Breast epithelium (tissue), 4 donors: ENCODE measurements at places on chromosomes 12 and 14.

- H3K27ac ChIP-seq, result no peak overlapping the region
- no peak for DNase-seq
- no peaks in the 10 kb centered on the region for H3K27me3 ChIP-seq
- H3K36me3 ChIP-seq, result no peaks in the 10 kb centered on the region
- H3K4me3 ChIP-seq, result no peak overlapping the region
Observed at GRCh38 chr14:57519043-57519442, 25.4 kb upstream of the CCDC198 start.

DNA sequence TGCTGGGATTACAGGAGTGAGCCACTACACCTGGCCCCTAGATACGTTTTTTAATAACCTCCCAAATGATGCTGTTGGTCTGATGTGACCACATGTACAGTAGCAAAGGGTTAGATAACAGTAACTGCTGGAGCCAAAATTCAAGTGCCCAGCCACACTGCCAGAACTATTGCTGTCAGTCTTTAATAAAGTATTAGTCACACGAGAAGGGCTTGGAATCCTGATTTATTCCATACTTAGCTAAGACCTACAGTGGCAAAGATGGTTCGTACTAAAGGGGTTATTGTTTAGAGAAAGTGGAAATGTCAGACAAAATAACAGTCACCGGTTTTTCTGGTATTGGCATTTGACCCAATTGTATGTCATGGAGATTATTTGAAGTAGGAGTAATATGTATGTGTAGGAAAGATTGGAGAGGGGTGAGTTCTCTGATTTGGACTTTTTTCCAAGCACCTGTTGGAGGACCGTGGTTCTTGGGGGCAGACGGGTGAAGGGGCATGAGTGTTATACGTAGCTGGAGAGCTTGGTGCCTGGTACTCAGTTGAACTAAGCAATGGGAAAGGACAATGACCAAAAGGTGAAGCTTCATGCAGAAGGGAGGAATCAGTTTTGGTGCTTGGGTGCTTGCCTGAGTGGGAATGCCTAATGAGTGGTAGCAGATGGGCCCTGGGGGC lies 9.7 kb downstream of the TUBA1C start:
- no peak for DNase-seq
- H3K4me3 ChIP-seq, result no peak overlapping the region
- no peaks in the 10 kb centered on the region for H3K36me3 ChIP-seq
- no peaks in the 10 kb centered on the region for H3K27me3 ChIP-seq
- H3K27ac ChIP-seq, result no peak overlapping the region

DNA sequence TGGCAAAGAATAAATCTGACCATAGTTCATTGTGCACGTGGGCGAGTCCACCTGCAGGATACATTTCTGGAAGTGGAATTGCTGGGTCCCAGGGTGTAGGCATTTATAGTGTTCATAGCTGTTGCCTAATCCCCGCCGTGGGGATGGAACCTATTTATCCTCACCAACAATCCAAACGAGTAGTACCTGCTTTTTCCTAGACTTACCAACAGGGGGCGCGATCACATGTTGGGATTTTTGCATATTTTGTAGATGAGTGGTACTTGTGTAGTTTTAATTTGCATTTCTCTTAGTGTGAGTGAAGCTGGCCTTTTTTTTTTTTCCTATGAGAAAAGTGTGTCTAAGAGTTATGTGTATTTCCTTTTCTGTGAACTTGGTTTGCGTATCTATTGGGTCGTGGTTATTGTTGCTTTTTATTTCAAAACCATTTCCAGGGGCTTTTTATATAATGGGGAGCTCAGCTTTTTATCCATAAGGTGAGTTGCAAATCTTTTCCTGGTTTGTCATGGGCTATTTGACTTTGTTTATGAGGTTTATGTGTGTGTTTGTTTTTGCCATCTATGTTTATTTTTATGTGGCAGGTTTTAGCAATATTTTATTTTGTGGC lies 67.2 kb downstream of the CCDC92 start:
- no peak overlapping the region for H3K27ac ChIP-seq
- H3K4me1 ChIP-seq, result no peaks in the 10 kb centered on the region
- no peaks in the 10 kb centered on the region for H3K36me3 ChIP-seq
- H3K27me3 ChIP-seq, result no peaks in the 10 kb centered on the region
- no peak for DNase-seq

DNA sequence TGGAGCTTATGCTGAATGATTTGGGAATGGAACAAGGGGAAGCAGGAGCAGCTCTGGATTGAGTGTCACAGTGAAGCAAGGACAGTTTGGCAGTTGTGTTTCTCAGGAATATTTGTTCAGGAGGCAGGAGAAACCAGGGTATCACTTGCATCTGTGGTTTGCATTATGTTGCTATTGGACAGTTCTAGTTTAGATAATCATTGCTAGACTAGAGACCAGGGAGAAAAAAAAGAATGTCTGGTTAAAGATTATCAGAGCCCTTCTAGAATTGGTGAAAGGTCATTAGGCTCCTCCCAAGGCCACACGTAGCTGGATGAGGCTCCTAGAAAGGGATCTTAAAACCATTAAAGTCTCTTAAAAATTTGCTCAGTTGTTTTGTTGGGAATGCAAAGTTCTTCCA lies 17.0 kb upstream of the SRSF5 start:
- H3K27ac ChIP-seq, result no peak overlapping the region
- no peaks in the 10 kb centered on the region for H3K27me3 ChIP-seq
- H3K4me3 ChIP-seq, result no peak overlapping the region
- H3K36me3 ChIP-seq, result no peaks in the 10 kb centered on the region

DNA sequence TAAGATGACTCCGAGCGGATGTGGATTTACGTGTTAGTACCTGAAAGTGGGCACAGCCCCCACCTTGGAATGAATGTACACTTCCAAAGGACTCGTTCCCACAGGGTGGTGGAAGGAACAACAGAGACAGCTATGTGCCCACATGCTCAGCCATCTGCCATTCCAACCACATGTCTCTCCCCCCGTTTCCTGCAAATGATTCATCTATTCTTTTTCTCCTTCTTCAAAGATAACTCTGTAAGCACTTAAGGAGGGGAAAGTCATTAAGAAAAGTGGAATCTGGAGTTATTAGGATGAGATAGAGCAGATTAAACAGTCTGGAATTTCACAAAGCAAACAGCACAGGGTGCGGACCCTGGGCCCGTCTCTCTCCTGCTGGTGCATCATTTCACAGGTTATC lies 18.5 kb upstream of the DUSP6 start:
- no peak for DNase-seq
- no peaks in the 10 kb centered on the region for H3K36me3 ChIP-seq
- no peak overlapping the region for H3K4me3 ChIP-seq

GRCh38 chr14:99255621-99256482 lies 16.1 kb downstream of the BCL11B start:
- no peaks in the 10 kb centered on the region for H3K36me3 ChIP-seq
- no peak for DNase-seq
- H3K4me1 ChIP-seq, result no peaks in the 10 kb centered on the region
- H3K4me3 ChIP-seq, result no peak overlapping the region
- peaks cover 46% of the 10 kb centered on the region for H3K27me3 ChIP-seq

DNA sequence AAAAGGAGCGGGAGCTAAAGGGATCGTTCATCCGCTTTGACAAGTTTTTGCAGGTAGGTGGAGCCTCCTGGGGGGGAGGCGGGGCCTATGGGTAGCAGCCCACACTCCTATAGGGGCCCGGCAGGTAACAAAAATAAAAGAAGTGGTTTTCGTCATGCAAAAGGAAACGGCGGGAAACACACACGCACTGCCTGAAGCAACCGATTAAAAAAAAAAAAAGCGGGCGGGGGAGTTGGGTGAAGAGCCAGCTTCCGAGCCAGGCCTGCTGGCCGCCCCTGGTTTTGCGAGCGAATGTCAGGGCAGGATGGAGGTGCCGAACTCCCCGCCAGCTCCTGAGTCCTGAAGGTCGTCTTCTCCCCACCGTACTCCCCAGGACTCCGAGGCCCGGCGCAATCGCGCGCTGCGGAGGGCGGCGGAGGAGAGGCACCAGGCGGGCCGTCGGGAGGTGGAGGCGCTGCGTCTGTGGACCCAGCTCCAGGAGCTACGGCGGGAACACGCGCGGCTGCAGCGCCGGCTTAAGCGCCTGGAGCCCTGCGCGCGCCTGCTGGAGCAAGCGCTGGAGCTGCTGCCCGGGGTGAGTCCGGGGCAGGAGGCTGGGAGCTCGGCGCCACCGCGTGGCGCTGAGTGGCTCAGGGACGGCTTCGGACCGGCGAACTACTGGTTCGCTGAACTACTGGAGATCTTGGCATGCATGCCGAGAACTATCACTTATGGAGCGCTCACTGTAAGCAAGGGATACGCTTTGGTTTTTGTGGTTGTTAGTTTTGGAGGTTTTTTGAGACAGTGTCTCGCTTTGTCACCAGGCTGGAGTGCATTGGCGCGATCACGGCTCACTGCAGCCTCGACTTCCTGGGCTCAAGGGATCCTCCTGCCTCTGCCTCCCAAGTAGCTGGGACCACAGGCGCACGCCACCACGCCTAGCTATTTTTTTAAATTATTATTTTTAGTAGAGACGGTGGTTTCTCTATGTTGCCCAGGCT lies 3.6 kb downstream of the CFAP73 start:
- peak overlapping the region; percentile 27 for H3K4me3 ChIP-seq
- peak; percentile 66 for DNase-seq
- no peaks in the 10 kb centered on the region for H3K4me1 ChIP-seq

DNA sequence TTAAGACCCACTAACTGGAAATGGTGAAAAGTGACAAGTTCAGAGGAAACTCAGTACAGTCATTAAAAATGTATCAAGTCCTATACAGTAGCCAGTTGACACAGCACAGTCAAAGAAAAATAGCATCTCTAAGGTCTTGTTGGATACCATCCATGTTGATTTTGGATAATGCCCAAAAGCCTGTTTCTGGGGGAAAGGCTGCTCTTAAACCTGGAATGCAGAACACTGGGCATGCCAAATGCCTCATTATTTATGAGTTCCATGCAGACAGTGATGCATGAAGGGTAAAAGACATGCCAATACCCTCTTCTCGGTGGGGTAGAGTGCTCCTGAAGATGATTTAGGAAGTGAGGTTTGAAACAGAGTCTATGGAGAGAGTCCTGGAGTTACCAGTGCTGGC lies 29.6 kb downstream of the KCNK13 start:
- H3K27me3 ChIP-seq, result no peaks in the 10 kb centered on the region
- no peak for DNase-seq
- no peak overlapping the region for H3K4me3 ChIP-seq
- no peak overlapping the region for H3K27ac ChIP-seq

- H3K4me1 ChIP-seq, result peaks cover 10% of the 10 kb centered on the region
- peak overlapping the region; percentile 67 for H3K4me3 ChIP-seq
- peak overlapping the region; percentile 96 for H3K27ac ChIP-seq
- H3K27me3 ChIP-seq, result no peaks in the 10 kb centered on the region
- H3K36me3 ChIP-seq, result no peaks in the 10 kb centered on the region
Observed at GRCh38 chr12:52903855-52904508, 894 bp downstream of the KRT8 start.

- peaks cover 19% of the 10 kb centered on the region for H3K4me1 ChIP-seq
- no peak overlapping the region for H3K27ac ChIP-seq
- H3K27me3 ChIP-seq, result no peaks in the 10 kb centered on the region
- H3K4me3 ChIP-seq, result no peak overlapping the region
- no peak for DNase-seq
Observed at GRCh38 chr14:68229423-68230100, 410.0 kb downstream of the RAD51B start.

DNA sequence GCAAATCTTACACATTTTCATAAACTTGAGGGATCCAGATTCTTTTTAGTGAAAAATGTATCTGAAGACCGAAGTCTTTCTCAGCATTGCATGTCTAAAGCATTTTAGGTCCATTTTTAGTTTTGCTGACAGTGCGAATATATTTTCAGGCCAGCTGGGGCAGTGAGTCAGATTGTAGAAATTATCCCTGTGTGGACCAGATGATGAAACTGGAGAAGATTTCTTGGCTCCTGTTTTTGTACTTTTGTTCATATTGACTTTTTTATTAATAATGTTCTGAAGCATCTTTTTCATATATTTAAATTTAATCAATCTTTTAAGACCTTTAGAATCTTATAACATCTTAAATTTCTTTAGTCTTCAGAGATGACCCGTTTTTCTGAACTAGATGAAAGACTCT lies 173.1 kb downstream of the FLRT2 start:
- no peak for DNase-seq
- no peak overlapping the region for H3K4me3 ChIP-seq
- no peak overlapping the region for H3K27ac ChIP-seq
- H3K27me3 ChIP-seq, result no peaks in the 10 kb centered on the region
- H3K4me1 ChIP-seq, result no peaks in the 10 kb centered on the region

DNA sequence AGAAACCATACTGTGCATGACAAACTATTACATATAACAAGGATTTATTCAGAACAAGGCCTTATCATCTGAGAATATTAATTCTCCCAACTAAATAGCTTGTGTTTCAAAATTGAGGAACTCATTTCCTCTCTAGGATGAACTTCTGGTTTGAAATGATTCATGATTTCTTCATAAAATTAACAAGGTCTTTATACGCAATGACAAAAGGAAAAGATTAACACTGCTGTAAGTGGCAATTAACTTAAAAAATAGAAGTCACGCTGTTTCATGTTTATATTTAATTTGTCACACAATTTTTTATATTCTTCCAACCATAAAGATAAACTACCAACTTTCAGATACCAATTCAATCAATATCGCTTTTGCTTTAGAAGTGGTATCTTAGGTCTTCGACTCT lies 80.8 kb downstream of the GRIP1 start:
- no peak overlapping the region for H3K27ac ChIP-seq
- H3K27me3 ChIP-seq, result no peaks in the 10 kb centered on the region
- H3K36me3 ChIP-seq, result no peaks in the 10 kb centered on the region

DNA sequence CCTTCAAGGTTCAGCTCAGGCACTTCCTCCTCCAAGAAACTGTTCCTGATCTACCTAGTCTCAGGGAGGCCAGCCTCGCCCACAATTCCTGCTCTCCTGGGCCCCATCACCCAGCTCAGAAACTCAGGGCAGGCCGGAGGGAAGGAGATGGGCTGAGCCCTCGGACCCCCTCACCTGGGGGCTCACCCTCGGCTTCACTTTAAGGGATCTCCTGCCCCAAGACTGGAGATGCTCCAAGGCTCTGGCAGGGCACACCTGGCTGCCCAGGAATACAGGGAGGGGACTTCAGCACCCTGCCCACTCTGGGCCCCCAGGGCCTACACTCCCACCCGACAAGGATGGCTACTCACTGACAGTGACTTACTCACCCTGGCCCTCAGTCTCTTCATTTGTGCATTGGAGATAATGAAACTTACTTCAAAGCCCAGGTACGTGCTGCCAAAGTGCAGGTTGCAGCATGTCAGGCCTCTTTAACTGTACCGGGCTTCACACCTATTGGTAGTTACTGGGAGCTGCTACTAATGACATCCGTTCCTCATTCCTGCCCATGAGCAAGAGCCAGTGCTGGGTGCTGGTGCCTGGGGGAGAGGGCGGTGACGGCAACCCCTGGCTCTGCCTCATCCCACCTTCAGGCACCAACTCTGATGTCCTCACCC lies 21.0 kb upstream of the PPP1R13B start:
- no peak for DNase-seq
- no peak overlapping the region for H3K4me3 ChIP-seq
- peak overlapping the region; percentile 40 for H3K27ac ChIP-seq
- no peaks in the 10 kb centered on the region for H3K36me3 ChIP-seq
- no peaks in the 10 kb centered on the region for H3K27me3 ChIP-seq

- no peaks in the 10 kb centered on the region for H3K27me3 ChIP-seq
- no peak overlapping the region for H3K27ac ChIP-seq
- no peaks in the 10 kb centered on the region for H3K4me1 ChIP-seq
- no peaks in the 10 kb centered on the region for H3K36me3 ChIP-seq
- no peak for DNase-seq
Observed at GRCh38 chr14:20606190-20606901, 15.2 kb upstream of the RNASE12 start.
